Foreskin fibroblast (primary cell): ENCODE measurements at places on chromosomes 2 and 18.

- DNase-seq: no peak
Measured at GRCh38 chr2:20838016-20838415, 15.1 kb upstream of the LDAH start.

DNA sequence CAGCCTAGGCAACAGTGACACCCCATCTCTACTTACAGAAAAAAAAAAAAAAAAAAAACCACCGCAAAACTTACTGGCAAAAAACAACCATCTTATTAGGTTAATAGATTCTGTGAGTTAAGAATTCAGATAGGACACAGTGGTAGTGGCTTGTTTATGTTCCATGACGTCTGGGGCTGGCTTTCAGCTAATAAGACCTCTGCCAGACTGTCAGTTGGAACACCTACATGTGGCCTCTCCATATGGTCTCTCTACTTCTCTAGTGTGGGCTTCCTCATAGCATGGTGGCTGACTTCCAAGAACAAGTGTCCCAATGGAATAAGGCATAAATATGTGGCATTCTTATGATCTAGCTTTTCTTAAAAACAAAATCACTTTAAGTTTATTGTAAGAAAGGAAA lies 94.0 kb upstream of the OTX1 start:
- DNase-seq: no peak

- DNase-seq: no peak
Measured at GRCh38 chr2:218788529-218789255, 6.7 kb downstream of the CYP27A1 start.

DNA sequence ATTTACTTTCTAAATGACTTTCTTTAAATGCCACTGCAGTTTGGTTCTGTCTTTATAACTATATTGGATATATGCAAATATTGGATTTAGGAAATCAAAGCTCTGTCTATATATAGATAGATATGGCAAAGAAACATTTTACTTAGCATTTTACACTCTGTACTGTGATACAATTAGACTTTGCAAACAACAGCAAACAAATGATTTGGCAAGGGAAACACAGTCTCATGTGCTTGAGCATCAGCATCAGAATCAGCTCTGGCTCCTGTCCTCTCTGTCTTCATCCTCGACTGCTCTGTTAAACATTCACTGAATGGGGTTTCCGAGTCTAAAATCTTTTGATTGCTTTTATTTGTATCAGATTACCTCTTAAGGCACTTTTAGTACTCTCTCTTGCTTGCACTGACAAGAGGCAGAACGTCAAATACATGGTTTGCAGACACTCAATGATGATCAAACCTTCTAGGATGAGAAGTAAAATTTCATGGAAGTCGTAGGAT lies 176.8 kb upstream of the LRP1B start:
- no peak for DNase-seq

DNA sequence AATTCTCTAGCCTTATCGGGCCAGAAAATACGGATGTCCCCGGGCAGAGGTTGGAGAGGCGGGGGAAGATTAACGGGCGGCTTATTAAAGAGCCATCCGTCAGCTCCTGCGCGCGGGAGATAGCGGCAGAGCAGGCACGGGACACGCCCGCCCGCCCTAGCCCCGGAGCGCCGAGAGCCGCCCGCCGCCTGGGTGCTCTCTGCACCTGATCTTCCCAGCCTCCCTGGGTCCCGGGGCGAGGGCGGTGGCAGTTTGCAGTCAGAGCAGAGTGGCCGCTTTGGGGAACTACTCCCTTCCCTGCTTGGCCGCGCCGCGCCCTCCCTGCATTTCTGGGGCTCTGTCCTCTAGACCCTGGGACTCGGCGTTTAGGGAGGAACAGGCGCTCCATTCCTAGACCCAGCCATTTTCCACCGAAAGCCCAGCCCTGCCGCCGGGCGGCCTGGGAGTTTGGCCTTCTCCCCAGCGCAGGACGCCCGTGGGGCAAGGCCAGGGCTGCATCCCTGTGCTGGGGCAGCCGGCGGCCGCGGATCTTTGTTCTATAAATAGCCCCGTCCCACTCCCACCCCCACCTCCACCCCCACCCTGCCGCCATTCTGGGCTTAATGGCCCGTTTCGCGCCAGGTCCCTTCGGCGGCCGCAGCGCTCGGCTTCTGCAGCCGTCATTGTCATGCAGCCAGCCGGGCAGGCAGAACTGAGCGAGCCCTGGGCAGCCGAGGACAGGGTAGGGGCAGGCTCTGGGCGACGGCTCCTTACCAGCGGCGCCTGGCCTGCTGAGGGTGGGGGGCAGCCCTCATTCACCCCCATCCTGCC lies 6.6 kb downstream of the GAD1 start:
- peak; percentile 38 for DNase-seq

DNA sequence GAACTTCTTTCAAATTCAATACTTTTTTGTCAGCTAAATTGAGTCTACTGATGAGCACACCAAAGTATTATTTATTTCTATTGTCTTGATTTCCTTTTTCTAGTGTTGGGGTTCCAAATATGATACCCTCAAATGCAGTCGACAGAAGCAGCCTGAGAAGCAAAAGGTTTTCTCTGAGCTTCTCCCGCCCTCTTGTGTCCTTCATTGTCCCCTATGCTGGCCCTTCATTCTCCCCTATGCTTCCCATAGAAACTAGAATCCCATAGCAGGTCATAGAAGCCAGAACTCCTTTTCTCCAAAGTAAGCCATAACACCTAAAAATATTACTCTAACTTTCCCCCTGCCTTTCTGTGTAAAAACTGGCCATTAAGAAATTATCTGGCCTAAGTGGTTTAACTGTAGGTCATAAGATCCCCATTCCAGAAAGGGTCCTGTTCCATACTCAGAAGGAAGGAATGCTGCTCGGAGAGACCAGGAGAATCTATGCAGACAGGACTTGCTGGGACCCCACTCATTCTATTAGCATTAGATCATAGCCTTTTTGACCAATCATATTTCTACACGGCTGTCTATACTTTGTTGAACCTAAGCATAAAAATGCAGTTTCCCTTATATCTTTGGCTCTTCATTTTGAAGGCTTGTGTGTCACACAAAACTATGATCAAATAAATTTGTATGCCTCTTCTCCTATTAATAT lies 764.6 kb upstream of the PKDCC start:
- peak; percentile 1 for DNase-seq

- peak; percentile 59 for DNase-seq
Measured at GRCh38 chr2:67036444-67036843, 360.7 kb upstream of the ETAA1 start.

GRCh38 chr2:79189465-79189864 lies 29.9 kb upstream of the REG3A start:
- DNase-seq: no peak

DNA sequence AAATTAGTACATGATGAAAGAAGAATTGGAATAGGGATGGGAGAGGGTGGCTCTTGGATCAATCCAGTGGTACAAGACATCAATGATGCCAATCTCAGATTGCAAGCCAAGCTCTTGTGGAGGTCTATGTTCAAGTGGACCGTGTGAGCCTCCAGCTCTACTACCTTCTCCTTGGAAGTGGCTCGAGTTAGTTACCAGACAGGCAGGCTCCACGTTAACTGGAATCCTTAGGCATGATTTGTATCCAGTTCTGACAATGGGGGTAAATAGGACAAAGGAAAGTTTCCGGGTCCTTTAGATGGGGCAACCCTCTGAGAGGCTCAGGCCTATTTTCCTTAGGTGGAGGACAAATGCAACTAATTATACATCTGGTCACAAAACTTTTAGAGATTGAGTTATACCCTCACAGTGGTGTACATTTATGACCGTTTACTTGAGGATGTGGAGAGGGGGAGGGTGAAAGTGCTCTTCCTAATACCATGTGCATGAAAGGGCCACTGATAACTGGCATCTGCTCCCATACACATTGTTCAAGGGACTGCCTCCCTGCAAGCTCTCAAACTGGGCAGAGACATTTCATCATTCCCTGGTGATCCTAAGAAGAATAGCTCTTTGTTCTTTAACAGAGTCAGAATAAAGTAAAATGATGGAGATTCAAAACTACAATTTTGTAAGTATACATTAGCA lies 180.2 kb downstream of the SOCS6 start:
- DNase-seq: no peak

DNA sequence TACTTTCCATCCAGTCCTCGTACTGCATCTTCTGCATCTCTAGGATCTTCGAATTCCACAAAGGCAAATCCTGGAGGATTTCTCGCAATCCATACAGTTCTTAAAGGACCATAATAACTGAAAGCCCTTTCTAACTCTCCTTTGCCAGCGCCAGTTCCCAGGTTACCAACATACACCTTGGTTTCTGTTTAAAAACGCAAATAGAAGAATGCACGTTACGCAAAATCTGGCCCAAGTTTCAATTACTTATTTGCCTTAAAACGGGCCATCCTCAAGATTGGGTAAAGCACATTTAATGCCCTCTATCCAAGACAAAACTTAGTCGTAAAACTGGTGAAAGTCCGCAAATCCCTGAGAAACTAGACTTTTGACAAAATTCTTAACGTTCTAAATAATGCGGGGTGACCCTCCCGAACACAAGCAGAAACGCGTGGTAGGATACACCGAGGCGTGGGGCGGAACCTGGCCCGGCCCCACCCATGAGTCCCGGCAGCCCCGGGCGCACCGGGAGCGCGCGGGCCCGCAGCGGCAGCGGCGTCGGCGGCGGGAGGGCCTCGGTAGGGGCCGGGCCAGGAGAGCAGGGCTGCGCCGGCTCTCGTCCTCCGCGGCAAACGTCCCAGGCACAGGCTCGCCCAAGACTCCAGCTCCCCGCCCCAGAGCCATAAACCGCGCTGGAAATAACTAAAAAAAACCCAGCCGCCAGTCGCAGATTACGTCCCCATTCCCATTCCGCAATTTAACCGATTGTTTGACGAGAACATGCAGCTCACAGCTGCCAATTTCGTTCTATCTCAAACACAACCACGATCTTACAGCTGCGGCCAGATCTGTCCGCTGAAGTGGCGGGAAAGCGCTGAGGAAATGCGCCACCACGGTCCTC lies 910 bp downstream of the SRSF7 start:
- DNase-seq: peak; percentile 80

DNA sequence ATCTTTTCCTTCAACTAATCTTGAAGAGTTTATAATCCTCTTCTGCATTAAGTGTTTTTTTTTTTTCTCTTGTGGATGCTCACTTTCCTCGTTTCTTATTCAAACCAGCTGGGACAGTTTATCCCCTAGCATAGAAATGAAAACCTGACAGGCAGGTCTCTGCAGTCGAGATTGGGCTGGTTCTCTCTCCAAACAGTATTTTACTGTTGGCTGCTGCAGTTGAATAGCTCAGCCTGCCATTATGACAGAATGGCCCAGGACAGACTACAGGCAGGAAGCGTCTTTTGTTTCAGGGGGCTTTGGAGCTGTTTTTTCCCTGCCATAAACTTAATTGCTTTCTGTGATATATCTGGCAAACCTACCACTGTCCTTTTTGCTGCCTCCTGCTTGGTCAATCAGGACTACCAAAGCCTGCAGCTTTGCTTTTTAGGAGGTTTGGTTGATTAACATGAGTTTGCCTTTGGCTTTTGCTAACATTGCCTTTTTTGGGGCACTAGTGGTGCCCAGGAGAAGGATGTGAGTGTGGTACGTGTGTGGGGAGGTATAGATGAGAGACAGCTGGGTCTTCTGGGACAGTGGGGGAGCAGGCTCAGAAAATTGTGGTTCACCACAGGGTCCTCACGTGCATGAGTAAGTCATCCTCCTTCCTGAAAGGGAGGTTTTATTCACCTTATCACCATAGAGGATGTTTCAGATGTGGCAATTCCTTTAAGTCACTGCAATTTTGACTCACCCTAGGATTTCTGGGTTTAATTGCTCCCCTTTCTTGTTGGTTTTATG lies 128.7 kb downstream of the LYPD6B start:
- no peak for DNase-seq

- DNase-seq: peak; percentile 23
Measured at GRCh38 chr2:186590759-186591505, 1.1 kb downstream of the ITGAV start.

DNA sequence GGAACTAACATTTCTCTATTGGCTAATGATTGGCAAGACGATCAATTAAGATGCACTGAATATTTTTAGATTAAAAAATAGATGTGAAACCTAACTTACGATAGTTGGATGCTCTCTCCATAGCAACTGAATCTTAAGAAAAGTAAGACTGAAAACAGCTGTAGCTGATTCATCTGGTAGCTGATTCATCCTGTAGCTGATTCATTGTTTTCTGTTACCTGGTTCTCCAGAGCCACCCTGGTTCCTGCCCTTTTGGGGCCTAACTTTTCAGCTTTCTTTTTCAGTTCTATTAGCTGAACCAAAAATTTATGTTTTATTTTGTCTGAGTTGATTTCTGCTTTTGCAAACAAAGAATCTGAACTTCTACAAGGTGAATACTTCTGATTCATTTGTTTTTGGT lies 22.7 kb upstream of the SPR start:
- DNase-seq: peak; percentile 64

- DNase-seq: no peak
Measured at GRCh38 chr2:177670791-177671535, 278.4 kb downstream of the AGPS start.

- no peak for DNase-seq
Measured at GRCh38 chr2:70870790-70871189, 35.2 kb upstream of the CD207 start.

DNA sequence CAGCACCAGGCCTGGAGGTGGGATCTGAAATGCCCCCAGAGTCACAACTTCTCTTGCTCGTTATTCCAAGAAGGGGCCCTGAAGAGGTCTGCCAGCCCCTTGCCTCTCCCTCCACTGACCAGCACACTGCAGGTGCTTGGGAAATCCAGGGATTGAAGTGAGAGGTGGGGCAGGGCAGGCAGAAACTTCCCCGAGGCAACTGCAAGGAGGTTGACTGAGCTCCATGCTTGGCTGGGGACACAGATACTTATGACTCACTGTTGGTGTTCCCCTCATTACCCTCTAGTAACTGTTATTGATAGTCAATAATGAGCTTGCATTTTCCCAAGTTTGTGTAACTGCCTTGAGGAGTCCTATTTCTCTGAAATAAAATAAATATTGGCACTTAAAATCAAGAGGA lies 47.5 kb downstream of the MARCO start:
- no peak for DNase-seq

DNA sequence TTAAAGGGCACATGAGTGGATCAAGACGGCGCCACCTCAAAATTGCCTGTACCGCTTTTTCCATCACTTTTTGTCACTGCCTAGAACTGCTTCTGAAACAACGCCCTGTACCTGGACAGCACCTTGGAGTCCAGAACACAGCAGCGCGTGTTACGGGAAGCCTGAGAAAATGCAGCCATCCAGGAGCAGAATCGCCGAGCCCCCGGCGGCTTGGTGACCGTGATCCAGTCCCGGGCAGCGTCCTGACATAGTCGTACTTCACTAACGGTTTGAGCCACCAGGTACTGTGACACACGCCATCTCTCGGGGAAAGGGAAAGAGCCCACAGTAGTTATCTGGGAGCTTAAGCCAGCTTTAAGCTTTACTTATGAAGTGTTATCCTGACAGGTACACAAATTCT lies 168.9 kb upstream of the SALL3 start:
- DNase-seq: no peak
